ENCODE measurements at places on chromosomes 5 and 9.

DNA sequence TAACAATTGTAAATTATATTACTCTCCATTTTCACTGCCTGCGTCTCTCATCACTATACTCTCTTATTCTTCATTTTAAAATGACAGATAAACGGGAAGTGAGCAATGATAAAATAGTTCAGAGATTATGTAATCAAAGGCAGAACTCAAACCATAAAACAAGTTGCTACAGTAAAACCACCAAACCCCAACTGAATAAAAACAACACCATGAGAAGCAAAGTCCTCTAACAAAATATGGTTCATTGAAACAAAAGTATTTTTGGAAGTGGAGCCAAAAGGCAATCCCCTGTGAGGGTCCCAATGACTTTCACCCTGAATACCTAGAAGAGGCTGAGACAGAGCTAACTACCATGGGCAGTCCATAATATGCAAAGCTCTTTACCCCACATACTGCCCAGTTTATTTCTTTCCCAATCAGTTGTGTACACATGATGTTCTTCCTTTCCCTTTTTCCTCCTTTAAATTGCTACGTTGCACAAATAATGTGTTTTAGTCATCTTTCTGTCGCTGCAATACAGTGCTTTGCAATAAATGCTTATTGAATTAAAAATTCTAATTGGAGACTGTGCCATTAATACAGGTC lies 64.0 kb upstream of the PTGER4 start:
- DNase-seq: no peak

GRCh38 chr9:70859694-70860093 lies 261.7 kb downstream of the TRPM3 start:
- no peak for DNase-seq

- DNase-seq: no peak
Measured at GRCh38 chr9:134028076-134028475, 2.8 kb downstream of the BRD3OS start.

DNA sequence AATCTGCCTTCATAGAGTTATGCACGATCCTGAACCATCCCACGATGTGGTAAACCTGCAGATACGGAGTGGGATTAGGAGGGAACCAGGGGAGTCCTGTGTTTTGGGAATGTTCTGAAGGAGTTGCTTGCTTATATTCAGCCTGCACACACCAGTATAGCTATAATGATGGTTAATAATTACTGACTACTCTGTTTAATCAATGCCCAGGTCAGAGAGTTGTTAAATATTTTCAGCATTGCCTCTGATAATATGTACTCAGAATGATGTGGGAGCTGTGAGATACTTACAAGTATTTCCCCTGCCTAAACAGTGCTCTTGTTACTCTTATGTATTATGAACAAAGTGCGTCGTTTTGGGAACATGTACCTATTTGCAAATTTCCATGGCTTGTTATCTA lies 34.8 kb upstream of the STK32A start:
- no peak for DNase-seq

Data from CMK (cell line).